CD8-positive, alpha-beta memory T cell (primary cell): ENCODE measurements at places on chromosomes 2 and 18.
A peak's percentile ranks its signal among the peaks of the same experiment; 100 is the strongest.

DNA sequence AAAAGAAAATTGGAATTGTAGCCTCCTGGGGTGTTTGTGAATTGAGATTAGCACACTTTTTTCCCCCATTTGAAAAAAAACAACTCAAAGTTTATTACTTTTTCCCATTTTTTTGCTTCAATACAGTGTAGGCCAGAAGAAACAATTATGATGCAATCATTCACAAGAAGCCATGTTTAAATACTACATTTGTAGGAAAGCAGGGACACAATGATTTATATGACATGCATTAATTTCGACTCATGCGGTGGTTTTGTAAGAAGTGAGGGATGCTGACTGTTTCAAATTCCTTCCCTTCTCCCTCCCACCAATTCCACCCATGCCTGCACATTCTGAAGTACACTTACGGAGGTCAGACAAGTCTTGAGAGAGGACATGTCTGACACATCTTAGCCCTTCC lies 774.2 kb upstream of the FSHR start:
- DNase-seq: no peak

- no peak for DNase-seq
Observed at GRCh38 chr18:10663750-10664149, 137.9 kb downstream of the NAPG start.

- no peak for DNase-seq
Observed at GRCh38 chr2:236257136-236257535, 7.1 kb downstream of the ASB18 start.

DNA sequence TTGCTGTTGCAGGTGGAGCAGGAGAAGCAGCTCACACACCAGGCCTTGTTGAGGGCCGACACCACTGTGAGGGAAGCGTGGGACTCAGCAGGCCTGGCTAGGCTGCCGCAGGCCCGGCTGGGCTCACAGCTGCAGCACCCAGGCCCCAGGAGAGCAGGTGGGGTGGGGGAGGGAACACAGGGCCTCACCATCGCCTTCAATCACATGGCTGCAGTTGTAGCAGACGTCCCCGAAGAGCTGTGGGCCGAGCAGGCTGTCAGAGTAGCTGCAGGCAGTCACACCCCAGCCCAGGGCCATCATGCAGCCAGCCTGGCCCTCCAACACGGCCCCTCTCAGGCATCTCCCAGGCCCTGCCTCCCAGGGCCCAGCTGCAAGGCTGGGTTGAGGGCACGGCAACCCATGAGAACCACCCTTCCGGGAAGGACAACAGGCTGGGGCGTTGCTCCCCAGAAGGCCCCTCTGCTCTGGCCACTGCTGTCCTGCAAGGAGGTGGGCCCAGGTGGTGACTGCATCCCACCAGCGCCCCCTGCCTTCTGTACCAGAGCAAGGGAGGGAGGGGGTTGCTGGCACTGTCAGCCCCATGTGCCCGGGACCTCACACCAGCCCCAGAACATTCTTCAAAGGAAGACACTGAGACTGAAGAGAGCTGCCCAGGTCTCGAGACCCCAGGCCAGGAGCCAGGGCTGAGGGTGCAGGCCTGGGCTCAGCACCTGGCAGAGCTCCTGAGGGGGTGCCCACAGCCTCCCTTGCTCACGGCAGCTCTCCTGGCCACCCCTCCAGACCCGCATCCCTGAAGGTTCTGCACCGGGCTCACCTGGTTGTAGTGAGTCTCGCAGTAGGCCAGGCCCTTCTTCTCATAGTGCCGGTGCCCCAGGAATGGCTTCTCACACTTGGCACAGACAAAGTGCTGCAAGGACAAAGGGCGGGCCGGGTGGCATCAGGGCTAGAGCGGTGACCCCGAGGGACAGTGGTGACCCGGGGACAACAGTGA lies 5.6 kb upstream of the GPR17 start:
- no peak for DNase-seq

- DNase-seq: no peak
Observed at GRCh38 chr2:217878915-217879590, 123.7 kb downstream of the TNS1 start.

- DNase-seq: no peak
Observed at GRCh38 chr2:101197215-101197745, 46.1 kb upstream of the TBC1D8 start.

DNA sequence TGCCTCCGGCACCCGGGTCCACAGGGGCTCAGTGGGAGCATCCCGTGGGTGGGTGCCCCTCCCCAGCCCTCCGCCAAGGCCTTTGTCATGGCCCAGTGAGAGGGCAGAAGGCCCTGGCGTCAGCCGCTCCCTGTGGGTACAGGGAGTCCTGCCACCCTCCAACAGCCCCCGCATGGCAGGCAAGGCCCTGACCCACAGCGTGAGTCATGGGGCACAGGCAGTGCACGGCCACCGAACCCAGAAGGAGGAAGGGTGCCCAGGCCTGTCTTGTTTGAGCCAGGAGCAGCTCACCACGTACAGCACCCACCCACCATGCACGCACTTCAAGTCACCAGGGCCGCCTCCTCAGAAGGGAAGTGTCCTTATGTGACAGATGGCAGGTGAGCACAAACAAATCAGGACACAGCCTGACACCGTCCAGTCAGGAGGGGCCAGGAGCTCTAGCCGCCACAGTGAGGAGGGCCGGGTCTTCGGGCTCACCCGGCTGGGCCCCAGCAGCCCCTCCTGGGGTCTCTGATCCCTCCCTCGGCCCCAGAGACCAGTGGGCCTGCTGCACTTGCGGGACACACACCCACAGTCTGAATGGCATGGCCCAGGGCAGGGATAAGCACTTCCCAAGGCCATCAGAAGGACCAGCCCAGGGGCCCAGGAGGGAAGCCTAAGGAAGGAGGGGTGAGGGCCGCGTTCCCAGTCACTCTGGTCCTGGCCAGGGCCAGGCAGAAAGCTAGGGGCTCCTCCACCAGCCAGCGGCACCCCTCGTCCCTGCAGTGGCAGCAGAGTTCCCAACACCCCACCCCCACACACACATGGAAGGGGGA lies 25.8 kb downstream of the BIN1 start:
- DNase-seq: peak; percentile 39

GRCh38 chr2:152537081-152537651 lies 180.1 kb downstream of the PRPF40A start:
- no peak for DNase-seq

DNA sequence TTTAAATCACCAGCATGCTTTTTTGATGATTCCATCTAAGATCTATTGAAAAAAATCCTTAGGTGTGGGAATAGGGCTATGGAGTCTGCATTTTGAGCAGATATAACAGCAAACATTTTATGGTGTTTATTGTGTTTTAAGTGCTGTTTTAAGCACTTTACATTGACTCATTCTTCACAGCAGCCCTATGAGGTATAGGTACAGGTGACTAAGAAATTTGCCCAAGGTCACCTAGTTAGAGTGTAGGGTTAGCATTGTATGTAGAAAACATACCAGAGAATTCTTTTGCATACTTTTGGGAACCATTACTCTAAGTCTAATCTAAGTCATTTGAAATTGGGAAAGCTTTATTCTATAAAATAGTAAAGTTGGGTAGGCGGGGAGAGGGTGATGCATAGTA lies 31.3 kb downstream of the PPM1B start:
- DNase-seq: no peak

- no peak for DNase-seq
Observed at GRCh38 chr2:68917034-68917718, 35.5 kb downstream of the GKN2 start.

GRCh38 chr2:18871430-18871829 lies 282.1 kb upstream of the NT5C1B start:
- DNase-seq: no peak

DNA sequence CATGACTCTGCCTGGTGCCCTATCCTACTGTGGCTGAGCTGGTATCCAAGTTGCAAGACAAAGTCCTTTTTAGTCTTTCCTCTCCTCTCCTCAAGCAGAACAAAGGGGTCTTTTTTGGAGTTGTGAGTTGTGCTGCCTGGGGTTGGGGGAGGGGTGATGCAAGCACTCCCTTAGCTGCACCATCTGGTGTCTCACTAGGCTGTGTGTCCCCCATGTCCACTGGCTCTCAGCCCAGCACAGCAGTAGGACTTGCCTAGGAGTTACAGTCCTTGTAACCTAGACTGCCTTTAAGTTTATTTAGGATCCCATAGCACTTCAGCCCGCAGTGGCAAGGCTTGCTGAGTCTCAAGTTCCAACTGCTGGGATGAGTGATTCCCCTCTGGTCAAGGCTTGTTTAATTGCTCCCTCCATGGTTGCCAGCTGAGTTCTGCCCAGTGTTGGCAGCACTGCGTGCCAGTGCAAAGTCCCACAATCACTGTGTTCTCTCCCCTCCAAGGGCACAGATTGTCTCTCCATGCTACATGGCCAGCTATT lies 13.2 kb upstream of the ILKAP start:
- DNase-seq: no peak

GRCh38 chr2:55604027-55604565 lies 13.3 kb downstream of the PPP4R3B start:
- no peak for DNase-seq

GRCh38 chr2:226352941-226353560 lies 446.6 kb downstream of the IRS1 start:
- DNase-seq: no peak

DNA sequence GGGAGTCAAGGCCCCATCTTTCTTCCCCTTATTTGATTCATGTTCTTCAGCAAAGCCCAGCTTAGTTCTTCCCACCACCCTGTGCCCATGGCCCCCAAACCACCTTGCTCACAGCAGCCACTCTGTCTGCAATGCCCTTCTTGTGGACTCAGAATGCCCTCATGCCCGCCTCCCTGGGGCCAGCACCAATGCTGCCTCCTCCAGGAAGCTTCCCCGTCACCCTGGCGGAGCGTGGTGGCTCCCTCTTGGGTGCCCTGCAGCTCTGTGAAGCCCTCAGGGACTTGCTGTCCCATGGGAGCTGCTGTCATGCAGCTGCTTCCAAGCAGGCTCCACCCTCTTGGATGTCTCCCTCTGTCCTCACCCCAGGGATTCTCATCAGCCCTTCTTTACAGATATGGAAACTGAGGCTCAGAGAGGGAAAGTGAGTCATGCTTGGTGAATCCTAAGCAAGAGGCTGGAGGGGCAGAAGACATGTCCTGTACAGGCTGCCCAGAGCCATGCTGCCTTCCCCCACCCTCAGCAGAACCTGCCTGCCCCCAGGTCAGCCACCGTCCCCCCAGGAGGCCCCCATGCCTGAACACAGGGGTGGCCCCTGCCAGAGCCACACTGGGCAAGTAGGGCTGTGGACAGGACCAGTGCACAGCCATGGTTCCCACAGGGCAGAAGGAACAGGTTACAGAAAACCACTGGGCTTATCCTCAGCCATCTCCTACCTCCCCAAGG lies 11.8 kb upstream of the DUSP2 start:
- DNase-seq: no peak

- DNase-seq: no peak
Observed at GRCh38 chr18:46048641-46049040, 23.4 kb downstream of the PSTPIP2 start.

DNA sequence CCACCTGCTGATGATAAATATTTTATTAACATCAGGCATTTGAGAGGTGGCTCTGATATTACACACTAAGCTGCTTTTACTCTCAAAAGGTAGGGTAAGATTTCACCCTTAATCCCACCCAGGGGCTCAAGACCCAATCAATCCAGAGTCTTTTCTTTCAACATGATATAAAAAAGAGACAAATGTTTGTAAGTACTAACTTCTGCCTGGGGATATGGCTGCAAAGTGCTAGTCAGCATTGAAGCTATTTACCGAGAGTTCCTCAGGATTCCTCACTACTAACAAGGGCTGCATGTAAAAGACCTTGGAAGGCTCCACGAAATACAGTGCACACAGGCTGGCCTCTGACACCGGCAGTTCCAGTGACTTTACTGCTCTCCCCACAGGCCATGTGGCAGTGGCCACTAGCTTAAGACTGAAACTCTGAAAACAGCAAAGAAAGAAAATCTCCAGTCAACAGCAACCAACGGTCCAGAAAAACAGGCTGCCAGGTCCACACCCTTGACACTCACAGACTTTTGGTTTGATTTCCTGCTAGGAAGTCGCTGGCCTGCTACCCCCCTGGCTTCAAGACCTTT lies 11.2 kb downstream of the MREG start:
- DNase-seq: no peak

- no peak for DNase-seq
Observed at GRCh38 chr2:99555404-99555803, 65.6 kb upstream of the REV1 start.

- no peak for DNase-seq
Observed at GRCh38 chr18:32712860-32713259, 60.0 kb downstream of the KLHL14 start.

- DNase-seq: no peak
Observed at GRCh38 chr2:106344302-106344701, 123.9 kb downstream of the RGPD3 start.

DNA sequence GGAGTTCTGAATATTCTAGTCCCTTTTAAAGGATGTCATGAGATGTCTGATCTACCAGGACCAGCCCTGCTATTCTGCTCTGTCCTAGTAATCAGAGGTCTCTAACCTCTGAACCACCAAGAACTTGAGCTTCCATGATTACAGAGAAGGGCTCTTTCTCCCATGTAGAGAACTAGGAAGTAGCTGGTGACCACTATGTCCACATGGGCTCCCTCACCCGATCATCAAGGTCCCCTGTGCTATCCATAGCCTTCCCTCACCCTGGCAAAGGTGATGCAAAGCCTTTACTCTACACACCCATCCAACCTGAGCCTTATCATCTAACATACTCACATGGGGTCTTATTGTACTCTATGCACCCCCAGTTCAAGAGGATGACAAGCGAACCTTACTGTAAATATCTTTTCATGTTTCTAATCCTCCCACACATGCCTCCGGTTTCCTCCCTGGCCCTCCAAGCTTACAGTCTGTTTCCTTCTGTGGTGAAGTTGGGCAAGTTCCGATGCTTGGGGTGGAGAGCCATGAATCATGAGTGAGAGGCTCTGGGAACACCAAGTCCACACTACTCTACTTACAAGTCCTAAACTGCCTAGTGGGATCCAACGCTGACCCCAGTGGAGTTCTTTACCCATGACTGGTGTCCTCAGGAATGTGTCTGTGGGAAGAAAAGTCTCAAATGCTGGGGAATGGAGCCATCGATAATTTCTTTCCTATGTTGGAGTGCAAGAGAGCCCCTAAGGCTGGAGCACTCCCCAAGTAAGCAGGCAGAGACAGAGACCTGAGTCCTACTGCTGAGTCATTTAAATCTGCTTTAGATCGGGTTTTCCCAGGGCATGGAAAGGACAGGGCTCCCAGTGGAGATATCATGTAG lies 73.3 kb upstream of the KLF7 start:
- DNase-seq: no peak

- no peak for DNase-seq
Observed at GRCh38 chr18:41789001-41789400, 166.0 kb upstream of the PIK3C3 start.

GRCh38 chr18:55236150-55236931 lies 277.1 kb upstream of the CCDC68 start:
- DNase-seq: no peak

DNA sequence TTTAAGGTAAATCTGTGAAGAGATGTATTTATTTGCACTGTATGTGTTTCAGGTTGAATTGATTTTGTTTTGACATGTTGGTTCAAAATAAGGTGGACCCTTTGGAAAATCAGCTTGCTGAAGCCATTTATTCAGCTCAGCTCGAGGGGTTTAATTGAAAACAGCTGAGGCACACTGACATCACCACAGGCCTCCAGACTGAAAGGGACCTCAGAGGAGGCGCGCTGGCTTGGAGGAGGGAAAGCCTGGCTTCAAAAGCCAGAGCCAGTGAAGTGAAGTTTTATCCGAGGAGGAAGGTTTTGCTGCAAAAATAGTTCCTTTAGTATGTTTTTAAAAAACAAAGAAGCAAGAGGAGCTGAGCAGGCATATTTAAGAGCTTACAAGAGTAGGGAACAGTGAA lies 26.9 kb upstream of the DNMT3A start:
- no peak for DNase-seq

- no peak for DNase-seq
Observed at GRCh38 chr18:23377669-23378301, 75.3 kb upstream of the RIOK3 start.

GRCh38 chr2:58535182-58535581 lies 294.1 kb upstream of the FANCL start:
- DNase-seq: no peak
